ENCODE measurements at places on chromosomes 4 and X. TPM values are rescaled to one million over a fixed set of nuclear protein-coding genes. Genes with fewer than 3 reads are reported as not detected.
A peak's percentile ranks its signal among the peaks of the same experiment; 100 is the strongest.

- no peak for DNase-seq
These were observed 6.4 kb upstream of the SLC10A6 start for GRCh38 chr4:86855572-86855971.

DNA sequence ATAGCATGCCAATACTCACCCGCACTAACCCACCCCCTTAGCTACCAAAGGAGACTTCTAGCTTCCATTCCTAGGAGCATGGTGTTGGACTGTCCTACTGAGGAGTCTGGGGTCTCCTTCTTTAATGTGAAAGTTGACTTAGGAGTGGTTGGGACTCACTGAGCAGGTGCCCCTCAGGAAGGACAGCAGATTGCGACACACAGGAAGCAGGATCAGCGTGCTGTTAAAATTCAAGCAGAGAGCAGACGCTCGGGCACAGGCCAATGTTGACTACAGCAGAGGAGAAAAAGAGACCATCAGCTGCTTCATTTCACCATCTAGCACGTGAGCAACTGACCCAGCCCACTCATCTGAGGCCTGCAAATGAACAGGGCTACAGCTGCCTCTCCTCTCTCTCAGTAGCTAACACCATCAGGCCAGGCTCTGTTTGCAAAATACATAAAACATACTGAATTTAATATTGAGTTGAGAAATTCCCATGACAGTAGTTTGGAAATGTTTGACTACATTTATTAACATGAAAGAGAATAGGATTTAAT lies 10.8 kb downstream of the NOX1 start:
- no peak for DNase-seq

The SMPX gene
- total RNA-seq, result not detected

The TLR6 gene
- 2.7 TPM for total RNA-seq

The CENPVL1 gene
- total RNA-seq, result not detected

DNA sequence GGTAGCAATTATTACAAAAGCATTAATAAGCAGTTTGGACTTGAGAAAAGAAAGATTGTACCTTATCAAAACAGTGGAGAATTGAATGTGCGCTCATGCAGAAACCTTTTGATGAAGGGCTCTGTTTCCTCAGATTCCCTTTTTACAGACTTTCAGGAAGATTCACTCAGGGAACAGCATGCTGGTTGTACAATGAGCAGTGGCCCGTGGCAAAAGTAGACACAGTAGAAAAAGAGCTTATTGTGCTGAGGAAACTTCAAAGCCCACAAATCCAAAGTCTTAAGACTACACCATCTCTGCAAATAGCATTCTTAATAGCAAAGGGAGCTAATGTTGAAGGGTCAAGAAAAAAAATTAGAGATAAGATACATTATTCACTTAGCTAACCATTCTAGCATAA lies 858.9 kb downstream of the PDHA2 start:
- no peak for DNase-seq

DNA sequence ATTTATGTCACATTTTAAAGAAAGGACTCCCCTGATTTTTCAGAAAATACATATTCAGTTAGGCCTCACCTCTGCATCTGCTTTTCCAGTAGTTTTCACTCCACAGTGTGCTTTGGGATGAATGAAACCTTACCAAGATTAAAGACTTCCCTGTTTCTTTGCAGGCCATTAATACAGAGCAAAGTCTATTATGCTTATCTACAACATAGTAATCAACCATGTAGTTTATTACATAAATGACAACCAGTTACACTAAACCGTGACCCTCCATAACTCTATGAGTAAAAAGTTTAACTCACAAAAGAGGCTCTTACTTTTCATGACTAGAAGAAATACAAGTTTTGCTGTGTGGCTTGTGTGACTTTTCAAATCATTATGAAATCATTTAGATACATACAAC lies 2.3 kb downstream of the LRRC66 start:
- no peak for DNase-seq

DNA sequence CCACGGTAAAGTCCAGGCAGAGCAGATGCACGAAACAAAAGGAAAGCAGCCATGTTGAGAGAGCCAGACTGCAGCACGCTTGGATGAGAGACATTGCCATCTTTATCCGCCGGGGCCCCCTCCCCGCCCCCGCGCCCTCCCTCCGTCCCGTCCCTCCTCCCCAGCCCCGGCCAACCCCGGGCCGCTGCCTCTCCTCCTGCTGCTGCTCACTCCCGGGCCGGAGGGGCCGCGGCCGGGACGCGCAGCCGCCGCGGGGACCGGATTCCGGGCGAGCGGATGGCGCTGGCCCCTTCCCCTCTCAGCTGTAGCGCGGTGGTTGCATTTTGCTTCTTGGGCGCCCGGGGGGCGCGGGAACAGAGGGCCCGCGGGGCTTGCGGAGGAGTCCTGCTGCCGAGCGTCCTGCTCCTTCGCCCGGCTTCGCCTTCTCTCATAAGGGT lies 542 bp downstream of the RNF150 start:
- DNase-seq, result peak; percentile 26

DNA sequence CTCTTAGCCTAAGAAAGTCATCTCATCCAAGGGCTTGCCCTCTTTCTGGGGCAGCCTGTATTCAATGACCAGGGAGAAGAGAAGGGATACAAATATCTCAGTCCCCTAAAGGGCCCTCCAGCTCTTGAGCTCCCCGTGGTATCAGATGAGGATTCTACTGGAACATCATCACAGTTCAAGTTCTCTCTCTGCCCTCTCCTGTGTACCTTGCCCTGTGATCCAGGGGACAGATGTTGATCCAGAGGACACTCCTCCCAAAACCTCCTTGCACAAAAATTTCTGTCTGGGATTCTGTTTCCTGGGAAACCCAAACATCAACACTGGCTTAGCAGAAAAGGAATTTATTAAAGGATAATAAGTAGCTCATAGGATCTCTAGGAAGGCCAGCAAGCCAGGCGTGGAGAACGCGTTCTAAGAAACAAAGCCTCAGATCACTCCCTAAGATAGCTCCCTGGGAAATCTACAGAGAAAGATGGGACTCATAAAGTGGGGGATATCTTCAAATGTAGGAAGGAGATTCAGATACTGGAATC lies 296.3 kb upstream of the KLF3 start:
- no peak for DNase-seq

- no peak for DNase-seq
These were observed 52.8 kb downstream of the FHDC1 start for GRCh38 chr4:152988721-152989553.

- DNase-seq, result no peak
These were observed 222.7 kb downstream of the CHIC2 start for GRCh38 chr4:53841711-53842110.

GRCh38 chrX:153917869-153918268 lies 8.2 kb downstream of the ARHGAP4 start:
- no peak for DNase-seq

GRCh38 chr4:101512416-101512815 lies 165.1 kb upstream of the PPP3CA start:
- DNase-seq, result no peak

The IL2RG gene
- total RNA-seq, result 98.7 TPM

GRCh38 chr4:156595041-156595440 lies 376.6 kb downstream of the PDGFC start:
- DNase-seq, result no peak

DNA sequence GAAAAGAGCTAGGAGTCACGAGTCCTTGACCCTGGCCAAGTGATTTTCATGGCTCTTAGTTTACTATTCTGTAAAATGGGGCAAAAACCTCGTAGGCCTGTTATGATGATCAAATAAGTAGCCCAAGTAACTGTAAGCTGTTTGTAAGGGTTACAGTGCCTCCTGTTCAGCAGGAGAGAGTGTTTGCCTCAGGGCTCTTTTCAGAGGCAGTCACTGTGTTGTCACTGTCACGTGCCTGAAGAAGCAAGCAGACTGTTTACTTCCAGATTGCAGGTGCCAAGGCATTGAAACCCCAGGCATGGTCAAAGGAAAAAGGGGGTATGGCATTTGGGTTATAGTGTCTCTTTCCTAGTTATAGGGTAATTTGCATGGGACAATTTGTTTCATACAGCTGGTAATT lies 4.5 kb downstream of the RAB39B start:
- no peak for DNase-seq

DNA sequence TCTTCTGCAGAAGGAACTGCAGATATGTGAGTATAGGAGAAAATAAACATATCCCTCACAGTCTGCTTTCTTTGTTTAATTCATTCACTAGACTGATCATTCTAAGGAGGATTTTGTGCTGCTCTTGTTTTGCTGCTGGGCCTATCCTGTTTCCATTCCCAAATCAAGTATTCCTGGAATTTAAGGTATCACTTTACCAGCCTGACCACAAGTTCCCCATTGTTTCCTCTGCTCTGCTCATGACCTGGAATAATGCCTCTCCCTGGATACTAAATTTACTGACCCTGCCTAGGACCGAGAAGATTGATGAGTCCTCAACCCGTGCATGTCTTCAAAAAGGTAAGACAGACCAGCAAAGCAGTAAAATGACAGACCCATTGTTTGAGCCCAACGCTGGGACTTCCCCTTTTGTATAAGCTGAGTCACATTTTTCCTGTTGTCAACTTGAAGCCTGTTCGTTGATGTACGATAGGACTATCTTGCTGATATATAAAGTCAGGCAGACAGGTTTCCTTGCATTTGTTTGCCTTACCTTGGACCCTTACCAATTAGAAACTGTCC lies 85.5 kb upstream of the TET2 start:
- DNase-seq, result no peak

The VCX3A gene
- not detected for total RNA-seq

GRCh38 chrX:1484638-1485019 lies 31.9 kb upstream of the ASMTL start:
- DNase-seq, result no peak

- DNase-seq, result no peak
These were observed 2.4 kb upstream of the CSN3 start for GRCh38 chr4:70239884-70240591.

The CSAG1 gene
- not detected for total RNA-seq

DNA sequence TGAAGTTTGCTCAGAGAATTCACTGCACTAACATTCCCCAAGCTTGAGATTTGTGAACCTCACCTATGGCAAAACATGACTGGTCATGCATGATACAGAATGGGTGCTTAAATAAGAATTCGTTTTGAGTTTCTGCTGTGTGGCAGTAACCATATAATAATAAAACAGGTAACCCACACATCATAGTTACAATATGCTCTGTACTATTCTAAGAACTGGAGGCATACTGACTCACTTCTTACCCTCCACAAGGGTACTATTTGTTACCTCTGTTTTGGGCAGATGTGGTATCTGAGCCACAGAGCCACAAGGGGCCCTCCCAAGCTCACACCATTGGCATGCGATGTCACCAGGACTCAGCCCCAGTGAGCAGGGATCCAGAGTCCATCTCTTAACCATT lies 17.6 kb downstream of the SLC2A9 start:
- DNase-seq, result no peak

- no peak for DNase-seq
These were observed 39.4 kb upstream of the GPC3 start for GRCh38 chrX:134024686-134025377.

GRCh38 chr4:145019346-145019745 lies 78.7 kb downstream of the ANAPC10 start:
- no peak for DNase-seq

The NAA10 gene
- 52.7 TPM for total RNA-seq

The MAGEB10 gene
- total RNA-seq, result not detected

The HPGDS gene
- total RNA-seq, result 3.3 TPM

Measured in left colon (tissue), 2 donors.